ENCODE measurements at places on chromosomes 6 and 20.

DNA sequence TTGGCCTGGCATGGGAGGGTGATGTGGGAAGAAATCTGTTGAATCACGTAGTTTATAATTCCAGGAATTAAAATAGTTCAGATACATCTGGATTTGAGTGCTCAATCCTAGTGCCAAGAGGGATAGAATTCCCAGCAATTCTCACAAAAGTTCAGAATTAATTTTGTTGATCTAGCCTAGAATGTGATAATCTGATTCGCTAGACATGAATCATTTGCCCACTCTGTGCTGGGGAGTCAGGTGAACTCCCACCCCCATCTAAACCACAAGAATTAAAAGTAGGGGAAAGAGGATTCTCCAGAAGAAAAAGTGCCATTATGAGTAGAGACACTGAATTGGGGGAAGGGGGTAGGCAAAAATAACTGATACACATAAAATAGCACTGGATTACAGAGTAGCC is 85.0 kb downstream of the LIN28B start:
- DNase-seq: no peak

GRCh38 chr6:158815379-158815724 is 3.8 kb downstream of the EZR start:
- DNase-seq: no peak

DNA sequence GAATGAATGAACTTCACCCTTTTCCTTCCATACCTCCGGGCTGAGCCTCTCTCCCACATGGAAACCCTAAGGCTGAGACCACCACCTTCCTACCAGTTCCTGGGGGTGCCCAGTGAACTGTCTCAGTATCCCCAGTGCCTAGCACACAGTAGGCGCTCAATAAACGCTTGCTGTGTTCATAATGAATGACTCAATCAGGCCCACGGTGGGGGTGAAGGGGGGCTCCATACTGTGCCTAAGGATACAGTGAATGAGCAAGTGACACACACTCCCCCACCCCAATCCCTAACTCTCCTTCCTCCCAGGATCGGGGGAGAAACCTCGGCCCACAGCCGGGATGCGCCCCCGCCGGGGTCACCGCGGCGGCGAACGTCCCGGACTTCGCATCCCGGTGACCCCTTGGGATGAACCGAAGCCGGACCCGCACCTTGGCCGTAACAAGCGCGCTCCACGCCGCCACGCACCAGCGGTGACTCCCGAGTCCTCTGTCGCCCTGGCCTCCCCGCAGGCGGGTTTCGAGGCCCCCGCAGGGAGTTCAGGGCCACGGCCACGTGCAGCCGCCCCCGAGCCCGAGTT is 592 bp downstream of the KCNG1 start:
- no peak for DNase-seq

DNA sequence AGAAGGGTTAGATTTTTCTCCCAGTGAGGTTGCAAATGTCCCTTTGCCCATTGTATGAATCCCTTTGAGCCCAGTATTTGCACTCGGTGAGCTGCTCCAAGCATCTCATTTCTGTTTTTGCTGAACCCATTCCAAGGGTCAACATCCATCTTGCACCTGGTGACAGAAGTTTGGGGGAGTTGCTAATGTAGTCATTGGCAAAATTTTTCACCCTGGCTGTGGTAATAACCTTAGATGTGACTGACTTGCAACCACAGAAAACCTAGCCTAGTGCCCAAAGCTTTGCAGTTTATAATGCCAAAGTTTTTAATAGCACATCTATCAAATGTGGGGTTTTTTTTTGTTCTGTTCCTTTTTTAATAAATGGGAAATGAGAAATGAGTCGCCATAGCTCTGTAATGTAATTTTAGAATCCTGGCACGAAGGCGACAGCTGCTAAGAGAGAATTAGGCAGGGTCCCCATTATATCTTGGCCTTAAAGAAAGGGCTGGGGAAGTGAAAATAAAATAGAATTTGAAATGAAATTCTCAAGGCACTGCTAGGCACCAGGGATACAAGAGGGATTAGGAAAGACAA is 682.8 kb downstream of the KIF16B start:
- no peak for DNase-seq

DNA sequence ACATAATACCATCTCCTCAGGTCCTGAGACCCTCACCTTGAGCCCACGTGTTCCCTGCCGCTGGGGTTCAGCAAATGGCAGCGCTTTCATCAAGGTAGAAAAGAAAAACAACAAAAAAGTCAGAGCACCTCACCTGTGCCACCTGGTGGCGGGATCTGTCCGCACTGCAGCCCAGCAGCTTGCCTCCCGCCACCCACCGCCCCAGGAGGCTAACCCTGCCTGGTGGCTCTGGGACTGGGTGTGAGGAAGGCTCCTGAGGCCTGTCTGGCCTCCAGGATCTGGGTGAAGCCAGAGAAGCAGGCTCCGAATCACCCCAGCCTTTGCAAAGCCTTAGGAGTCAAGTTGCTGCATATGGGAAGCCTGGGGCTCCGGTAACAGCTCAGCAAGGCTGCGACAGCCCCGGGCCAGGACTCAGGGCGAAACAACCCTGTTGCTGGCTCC is 270.8 kb downstream of the BMP7 start:
- no peak for DNase-seq

GRCh38 chr20:37363221-37364012 is 17.5 kb downstream of the SRC start:
- DNase-seq: no peak

Measured in G401 (cell line).